ENCODE measurements at places on chromosomes 16 and 17. TPM values are rescaled to one million over a fixed set of nuclear protein-coding genes. Genes with fewer than 3 reads are reported as not detected.

BORCS6 gene
- total RNA-seq, result 9.5 TPM

RRN3 gene
- total RNA-seq, result 19.5 TPM

GOSR1 gene
- 23.9 TPM for total RNA-seq

KRT39 gene
- total RNA-seq, result not detected

STAC2 gene
- not detected for total RNA-seq

ARHGAP23 gene
- total RNA-seq, result 42.3 TPM

CALB2 gene
- 0.12 TPM for total RNA-seq

RILP gene
- 18.2 TPM for total RNA-seq

GAST gene
- not detected for total RNA-seq

TEX14 gene
- not detected for total RNA-seq

CSH2 gene
- total RNA-seq, result not detected

SULT1A1 gene
- total RNA-seq, result 8.6 TPM

TSPOAP1 gene
- total RNA-seq, result 0.87 TPM

PPM1E gene
- total RNA-seq, result 1.7 TPM

KRTAP3-2 gene
- total RNA-seq, result not detected

RHOT2 gene
- total RNA-seq, result 85.8 TPM

CDH3 gene
- total RNA-seq, result 91.2 TPM

TMEM256 gene
- 163 TPM for total RNA-seq

SYNGR3 gene
- 8.5 TPM for total RNA-seq

Data from epithelial cell of proximal tubule (primary cell).